NCI-H1694 treated with DMSO at 0.1 percent for 48 hours (cell line): ENCODE measurements at places on chromosomes 5 and 9.

- DNase-seq = no peak
These were observed 603.3 kb downstream of the EFNA5 start for GRCh38 chr5:107067395-107067794.

GRCh38 chr5:83471405-83472212, at the start of gene VCAN:
Gene VCAN (plus strand): TSS chr5:83471744. CDS start chr5:83483519, 11,775 bp downstream.
- DNase-seq = no peak

DNA sequence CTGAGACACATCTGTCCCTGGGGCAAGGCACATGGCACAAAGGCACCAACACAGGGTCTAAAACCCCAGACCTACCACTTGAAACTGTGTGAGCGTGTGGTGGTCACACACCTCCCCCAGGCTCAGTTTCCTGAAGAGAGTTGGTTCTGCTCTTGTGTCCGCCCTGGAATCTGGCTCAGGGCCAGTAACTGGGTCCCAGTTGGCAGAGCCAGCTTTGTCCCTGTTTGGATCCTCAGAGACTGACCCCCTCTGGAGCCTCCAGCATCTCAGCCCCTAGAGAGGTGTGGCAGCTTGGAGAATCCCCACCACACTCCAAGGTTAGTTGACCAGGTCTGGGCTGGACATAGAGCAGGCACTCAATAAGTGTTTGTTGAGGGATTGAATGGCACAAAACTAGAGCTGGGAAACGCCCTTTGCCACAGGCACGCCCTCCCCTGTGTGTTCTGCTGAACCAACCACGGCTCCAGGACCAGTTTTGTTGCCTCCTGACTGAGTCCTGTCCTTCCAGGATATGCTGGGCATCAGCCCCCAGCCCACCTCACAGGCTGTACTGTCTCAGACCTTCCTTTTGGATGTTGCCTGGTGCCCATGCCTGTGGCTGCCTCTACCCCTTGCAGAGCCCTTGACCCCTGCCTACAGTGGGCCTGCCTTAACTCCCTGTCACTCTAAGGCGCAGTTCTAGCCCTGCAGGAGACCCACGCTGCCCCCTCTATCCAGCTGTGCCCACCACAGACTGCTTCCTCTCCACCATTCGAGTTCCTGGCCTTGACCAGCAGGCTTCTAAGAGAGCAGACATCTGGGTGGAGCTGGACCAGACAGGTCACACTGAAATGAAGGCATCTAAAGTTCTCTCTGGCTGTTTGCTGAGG, 3.8 kb upstream of the PDLIM4 start:
- no peak for DNase-seq

DNA sequence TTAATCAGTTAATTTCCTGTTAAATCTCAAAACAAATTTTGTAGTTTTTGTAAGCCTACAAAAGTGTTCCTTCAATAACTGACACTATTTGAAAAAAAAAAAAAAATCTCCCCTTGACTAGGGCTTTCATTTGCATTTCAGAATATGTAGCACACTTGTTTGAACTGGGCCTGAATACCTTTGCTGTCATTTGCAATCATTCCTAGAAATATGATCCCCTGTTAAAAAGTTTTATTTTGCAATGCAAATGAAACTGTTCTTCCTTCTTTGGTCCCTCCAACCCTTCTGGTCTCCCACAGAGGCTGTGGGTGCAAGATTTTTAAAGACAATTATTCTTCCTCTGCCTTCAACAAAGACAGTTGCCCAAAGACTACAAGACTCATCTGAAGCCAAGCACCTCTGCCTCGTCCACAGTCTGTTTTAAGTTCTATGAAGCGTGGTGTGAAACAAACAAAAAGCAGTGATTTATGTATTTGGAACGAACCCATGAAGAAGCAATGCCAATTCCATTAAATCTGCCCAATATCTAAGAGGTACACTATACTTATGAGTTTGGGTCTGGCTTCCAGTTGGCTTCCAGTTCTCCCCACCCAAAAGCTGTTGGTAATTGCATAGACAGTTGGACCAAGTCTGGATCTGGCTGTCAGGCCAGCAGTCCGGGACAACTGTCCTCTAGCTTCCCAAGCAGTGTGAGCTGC, 66.1 kb downstream of the CFAP90 start:
- no peak for DNase-seq

DNA sequence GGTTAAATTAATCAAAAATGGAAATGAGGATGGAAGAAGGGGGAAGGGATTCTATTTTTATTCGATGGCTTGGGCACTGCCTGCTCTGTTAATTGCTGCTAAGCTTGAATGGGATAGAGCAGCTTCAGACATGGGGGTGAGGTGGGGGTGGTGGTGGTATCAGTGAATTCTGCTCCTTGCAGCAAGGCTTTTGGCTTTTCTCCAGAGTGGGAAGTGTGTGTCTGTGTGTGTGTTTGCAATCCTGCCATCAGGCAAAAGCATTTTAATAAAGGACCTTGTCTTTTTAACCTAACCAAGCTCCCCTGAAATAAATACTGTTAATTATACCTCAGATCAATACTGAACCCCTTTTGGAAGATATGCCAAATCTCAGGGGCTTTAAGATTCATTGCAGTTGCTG, 110.9 kb upstream of the GPR151 start:
- no peak for DNase-seq

- no peak for DNase-seq
These were observed 33.4 kb upstream of the VDAC1 start for GRCh38 chr5:134038138-134038537.

- no peak for DNase-seq
These were observed 45.2 kb downstream of the KDM4C start for GRCh38 chr9:6802926-6803325.

- no peak for DNase-seq
These were observed 13.5 kb upstream of the NKX2-5 start for GRCh38 chr5:173248481-173248880.

DNA sequence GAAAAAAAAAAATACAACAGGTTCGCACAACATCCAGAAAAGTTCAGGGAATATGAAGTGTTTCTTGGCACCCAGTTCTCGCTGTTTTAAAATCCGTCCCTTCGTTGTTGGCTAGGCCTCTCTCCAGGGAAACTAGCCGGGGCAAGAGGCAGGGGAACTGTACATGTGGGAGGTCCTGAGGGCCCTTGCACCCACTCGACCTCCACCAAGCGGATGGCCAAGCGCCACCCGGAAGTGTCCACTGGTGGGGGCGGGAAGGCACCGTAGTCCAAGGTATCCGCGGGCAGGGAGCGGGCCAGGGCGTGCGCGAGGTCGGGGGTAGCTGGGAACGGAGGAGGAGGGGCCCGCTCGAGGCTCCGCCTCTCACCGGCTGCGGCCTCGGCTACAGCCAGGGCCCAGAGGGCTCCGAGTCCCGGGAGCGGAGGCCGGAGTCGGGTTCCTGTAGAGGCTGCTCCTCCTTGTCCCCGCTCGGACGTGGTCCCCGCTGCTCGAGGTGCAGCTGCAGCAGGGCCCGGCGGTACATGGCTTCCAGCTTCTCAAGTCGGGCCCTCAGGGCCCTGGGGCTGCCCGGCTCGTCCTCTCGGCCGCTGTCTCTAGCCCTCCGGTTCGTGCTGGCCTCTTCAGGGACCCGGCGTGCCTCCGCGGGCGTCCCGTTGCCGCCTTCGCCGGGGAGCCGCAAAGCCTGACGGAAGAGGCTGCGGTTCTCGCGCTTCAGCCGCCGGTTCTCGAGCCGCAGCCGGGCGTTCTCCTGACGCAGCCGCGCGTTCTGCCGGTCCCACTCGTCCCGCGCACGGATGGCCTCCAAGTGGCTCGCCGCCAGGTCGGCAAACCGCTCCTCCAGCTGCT, 720 bp downstream of the TUSC1 start:
- DNase-seq = peak; percentile 38

- no peak for DNase-seq
These were observed 30.4 kb upstream of the NOTCH1 start for GRCh38 chr9:136576269-136576626.

GRCh38 chr5:112549127-112549526, 130.1 kb upstream of the EPB41L4A start:
- no peak for DNase-seq

DNA sequence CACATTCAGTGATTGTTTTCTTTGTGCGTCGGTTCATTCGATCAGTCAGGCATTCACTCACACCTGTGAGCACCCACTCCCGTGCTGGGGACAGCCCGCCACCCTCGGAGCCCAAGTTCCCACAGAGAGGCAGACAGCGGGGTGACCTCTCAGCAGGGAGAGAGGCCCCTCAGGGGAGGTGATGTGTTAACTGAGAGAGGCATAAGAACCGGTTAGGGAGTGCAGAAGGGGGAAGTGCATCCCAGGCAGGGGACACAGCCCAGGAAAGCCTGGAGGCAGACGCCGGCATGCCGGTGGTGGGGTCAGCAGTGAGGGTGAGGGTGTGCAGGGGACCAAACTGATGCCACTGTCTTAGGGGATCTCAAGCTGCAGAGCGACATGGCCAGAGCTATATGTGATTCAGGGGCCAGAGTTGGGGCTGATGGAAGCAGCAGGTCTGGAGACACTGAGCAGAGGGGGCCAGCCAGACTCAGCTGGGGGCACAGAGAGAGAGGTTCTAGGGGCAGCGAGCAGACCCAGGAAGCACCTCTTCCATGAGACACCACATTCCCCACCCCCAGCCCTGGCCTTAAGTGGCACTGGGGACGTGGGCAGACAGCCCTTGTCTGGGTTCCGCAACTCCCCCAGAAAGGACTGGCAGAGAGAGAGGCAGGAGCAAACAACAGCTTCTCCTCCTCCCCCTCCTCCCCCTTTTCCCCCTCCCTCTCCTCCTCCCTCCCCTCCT, 35.9 kb downstream of the HK3 start:
- no peak for DNase-seq

DNA sequence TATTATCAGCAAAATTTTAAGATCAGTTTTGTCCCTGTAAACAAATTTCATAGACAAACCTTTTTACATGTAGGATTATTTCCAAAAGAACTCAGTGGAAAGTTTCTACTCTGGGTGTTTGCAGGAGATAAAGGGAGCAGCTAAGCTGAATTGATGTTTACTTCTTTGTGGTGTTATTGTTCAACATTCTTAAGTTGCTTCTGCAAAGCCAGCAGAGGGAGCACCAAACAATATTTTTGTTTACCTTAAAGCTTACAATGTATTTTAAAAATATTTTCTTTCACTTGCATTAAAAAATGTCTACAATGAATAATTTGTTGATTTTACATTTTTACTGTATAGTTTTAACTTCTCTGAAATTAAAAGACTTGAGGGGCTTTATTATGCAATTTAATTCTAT, 135.4 kb downstream of the ATG10 start:
- peak; percentile 3 for DNase-seq

- no peak for DNase-seq
These were observed 6.1 kb upstream of the BARX1 start for GRCh38 chr9:93960971-93961841.

GRCh38 chr9:112341730-112342129, 8.3 kb upstream of the PTBP3 start:
- DNase-seq = no peak

- DNase-seq = no peak
These were observed 43.8 kb downstream of the GNA14 start for GRCh38 chr9:77604316-77604715.

GRCh38 chr5:134138416-134139376, 24.2 kb downstream of the TCF7 start:
- DNase-seq = no peak

DNA sequence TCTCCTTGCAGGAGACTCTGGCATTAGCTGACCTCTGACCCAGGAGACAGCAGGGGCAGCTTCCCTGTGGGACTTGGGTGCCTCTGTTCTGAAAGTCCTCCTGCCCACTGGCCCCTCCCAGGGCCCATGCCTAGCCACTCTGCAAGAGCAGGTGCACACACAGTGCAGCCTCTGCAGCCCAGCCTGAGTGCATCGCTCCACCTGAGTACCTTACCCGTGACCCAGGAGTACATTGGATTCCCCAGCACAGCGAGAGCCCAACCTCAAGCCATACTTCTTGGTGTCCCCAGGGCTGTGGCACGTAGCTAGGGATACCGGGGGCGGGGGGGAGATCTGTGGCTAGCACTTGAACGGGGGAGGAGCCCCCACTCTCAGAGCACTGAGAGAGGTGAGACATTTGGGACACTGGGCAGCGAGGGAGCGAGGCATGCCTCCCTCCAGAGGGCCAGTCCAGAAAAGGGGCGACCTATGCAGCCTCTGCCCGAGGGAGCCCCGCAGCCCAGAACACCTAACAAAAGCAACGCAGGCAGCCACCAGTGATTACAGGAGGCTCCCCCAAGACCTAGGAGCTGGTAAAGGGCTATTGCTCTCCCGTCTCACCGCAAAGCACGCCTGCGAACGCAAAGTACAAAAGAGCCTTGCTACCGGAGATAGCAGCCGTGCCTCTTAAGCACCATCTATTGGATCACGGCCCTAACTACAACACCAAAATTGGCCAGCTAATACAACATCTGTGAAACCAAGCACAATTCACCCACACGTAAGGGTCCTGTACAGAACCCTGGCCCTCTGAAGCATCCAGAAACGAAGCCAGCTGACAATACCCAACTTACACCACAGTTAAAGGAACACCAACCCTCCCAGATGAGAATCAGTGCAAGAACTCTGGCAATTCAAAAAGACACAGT, 826 bp upstream of the PRDM9 start:
- DNase-seq = no peak

GRCh38 chr5:127486471-127486870, 31.0 kb upstream of the PRRC1 start:
- no peak for DNase-seq

DNA sequence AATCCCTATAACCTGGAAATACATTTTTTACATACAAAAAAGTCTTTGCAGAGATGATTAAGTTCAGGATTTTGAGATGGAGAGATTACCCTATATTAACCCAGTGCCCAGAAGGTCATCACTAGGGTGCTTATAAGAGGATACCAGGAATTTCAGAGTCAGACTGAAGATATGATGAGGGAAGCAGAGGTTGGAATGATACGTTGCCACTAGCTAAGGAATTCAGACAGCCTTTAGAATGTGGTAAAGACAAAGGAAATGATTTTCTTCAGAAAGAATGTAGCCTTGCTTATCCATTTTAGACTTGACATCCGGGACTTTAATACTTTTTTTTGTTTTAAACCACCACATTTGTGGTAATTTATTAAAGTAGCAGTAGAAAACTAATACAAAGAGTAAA, 2176.8 kb upstream of the C9orf72 start:
- no peak for DNase-seq

- DNase-seq = no peak
These were observed 26.1 kb downstream of the DAP start for GRCh38 chr5:10734832-10735523.

- no peak for DNase-seq
These were observed 28.7 kb downstream of the XPA start for GRCh38 chr9:97668485-97668884.

- DNase-seq = no peak
These were observed 85.1 kb downstream of the TRIO start for GRCh38 chr5:14228219-14228618.

- DNase-seq = peak; percentile 89
These were observed 49.3 kb upstream of the ZNF366 start for GRCh38 chr5:72556351-72557166.

- DNase-seq = no peak
These were observed 575.8 kb downstream of the CSNK1G3 start for GRCh38 chr5:124087752-124088151.

- no peak for DNase-seq
These were observed 34.0 kb upstream of the RXRA start for GRCh38 chr9:134291961-134292871.

DNA sequence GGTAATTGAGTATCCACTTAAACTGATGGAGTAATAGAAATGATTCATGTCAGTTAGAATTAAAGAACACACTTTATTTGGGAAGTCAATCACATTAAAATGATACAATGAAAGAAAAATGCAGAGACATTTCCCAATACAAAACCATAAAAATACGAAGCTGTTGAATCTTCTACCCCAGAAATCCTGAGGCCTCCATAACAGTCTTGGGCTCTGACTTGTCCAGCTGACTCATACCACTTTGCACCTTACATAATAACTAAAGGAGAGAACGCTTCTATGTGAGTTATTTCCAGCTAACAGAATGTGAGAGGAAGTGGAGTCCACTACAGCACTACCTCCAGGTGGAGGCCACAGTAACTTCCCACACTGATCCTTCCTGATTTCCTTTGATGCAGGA, 305.0 kb downstream of the MRPS30 start:
- no peak for DNase-seq
